ENCODE measurements at places on chromosomes 1 and 21.

GRCh38 chr1:69475021-69475420 lies 92.7 kb upstream of the LRRC7 start:
- no peak for DNase-seq

DNA sequence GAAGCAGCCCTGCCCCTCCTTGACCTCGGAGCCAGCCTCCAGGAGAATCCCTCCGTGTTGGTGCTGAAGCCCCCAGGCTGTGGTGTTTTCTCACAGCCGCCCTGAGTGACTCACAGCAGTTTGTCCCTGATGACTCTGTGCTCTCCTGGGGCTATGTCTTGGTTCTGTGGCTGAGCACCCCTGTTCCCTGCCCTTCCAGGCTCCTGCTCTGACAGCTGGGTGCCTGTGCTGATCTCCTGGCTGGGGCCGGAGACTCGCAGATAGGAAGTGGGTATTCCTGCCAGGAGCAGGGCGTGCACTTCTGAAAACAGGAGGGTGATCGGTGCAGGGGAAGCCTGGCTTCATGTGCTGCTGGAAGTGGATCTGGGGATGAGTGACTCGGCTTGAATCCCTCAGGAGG lies 34.5 kb downstream of the POFUT2 start:
- peak; percentile 28 for DNase-seq

- DNase-seq, result no peak
These were observed 433.8 kb downstream of the CAMTA1 start for GRCh38 chr1:7219031-7219430.

GRCh38 chr1:48903291-48903690 lies 126.6 kb upstream of the BEND5 start:
- no peak for DNase-seq

DNA sequence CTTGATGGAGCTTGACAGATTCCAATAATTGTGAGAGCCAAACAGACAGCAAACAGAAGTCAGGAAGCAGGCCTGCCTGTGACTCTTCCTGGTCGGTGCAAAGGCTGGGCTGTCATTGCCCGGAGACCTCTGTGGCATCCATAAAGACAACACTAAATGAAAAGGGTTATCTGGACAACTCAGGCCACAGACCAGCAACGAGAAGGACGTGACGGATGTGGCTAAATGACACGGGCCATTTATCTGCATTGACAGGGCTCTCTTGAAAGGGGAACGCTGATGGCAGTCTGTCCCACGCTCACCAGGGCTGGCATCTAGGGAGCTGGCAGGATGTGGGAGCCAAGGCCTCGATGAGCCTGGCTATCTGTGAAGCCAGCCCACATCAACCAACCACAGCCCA lies 35.0 kb downstream of the HMGB4 start:
- DNase-seq, result no peak

GRCh38 chr1:43639976-43640794 lies 9.8 kb upstream of the KDM4A start:
- DNase-seq, result no peak

GRCh38 chr1:21245688-21246229 lies 44.5 kb downstream of the ECE1 start:
- no peak for DNase-seq

GRCh38 chr1:36320767-36321118 lies 2.7 kb downstream of the EVA1B start:
- no peak for DNase-seq

DNA sequence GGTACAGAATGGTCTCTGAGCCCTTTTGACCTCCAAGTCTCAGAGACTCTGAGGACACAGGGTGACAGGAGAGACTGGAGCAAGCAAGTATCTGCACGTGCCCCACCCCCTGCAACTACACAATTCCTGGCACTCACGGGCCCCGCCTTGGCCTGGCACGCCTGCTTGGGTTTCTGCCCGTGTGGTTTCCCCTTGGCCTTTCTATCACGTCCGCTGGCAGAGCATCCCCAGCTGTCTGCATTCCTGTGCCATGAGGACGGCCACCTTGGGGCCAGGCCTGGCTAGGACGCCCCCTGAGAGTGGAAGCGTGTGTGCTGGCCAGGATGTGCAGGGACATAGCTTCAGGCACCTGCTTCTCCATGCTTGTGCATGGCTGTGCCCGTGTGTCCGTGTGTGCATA lies 14.3 kb upstream of the EDN2 start:
- no peak for DNase-seq

- peak; percentile 23 for DNase-seq
These were observed 687 bp downstream of the PRKAB2 start for GRCh38 chr1:147171399-147172167.

DNA sequence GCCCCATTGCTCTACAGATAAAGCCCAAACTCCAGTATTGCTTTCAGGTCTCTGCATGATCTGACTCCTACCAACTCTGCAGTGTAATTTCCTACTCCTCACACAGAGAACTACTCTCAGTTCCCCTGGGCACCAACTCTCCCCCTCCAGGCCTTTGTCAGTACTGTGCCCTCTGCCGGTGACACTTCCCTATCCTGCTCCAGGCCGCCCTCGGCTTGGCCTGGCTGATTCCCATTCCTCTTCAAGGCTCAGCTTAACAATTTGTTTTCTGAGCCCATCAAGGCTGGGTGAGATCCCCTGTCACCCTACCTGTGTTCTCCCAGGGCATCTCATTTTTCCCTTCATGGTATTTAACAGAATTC lies 2.6 kb downstream of the SLAMF8 start:
- no peak for DNase-seq

GRCh38 chr1:203057911-203058675 lies 27.7 kb downstream of the MYOG start:
- DNase-seq, result peak; percentile 57

DNA sequence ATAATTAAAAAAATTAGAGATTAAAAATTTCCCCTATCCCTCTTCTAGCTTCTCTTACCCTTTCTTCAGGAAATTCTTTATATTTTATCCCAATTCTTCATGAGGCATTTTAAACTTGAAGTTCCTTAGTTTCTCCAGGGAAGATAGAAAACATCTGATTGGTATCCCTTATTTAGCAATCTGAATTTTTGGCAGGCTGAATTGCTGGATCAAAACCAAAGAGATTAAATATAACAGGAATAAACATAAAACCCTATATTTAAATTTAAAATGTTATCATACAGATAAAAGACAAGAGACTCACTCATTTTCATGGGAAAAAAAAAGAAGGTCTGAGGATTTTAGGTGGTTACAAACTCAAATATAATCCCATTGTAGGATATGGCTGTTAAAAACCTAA lies 204.2 kb downstream of the CHRM3 start:
- DNase-seq, result no peak

GRCh38 chr21:43644609-43645008 lies 14.7 kb downstream of the HSF2BP start:
- peak; percentile 64 for DNase-seq

DNA sequence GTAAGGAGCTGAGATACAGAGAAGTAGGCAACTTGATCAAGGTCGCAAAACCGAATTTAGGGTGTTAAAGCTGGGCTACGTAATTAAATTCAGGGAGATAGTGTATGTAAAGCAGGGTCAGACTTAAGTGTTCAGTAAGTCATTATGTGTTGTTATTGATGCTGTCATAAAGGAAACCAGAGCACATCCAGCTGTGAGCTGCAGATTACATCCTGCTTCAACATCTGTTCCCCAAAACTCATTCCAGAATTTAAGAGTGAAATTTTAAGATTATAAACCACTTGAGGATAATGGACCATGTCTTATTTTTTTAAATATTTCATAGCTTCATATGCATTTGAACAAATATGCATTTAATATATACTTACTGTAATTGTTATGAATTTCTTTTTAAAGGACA lies 49.7 kb downstream of the IVNS1ABP start:
- no peak for DNase-seq

- no peak for DNase-seq
These were observed 38.9 kb downstream of the UMODL1 start for GRCh38 chr21:42109873-42110525.

DNA sequence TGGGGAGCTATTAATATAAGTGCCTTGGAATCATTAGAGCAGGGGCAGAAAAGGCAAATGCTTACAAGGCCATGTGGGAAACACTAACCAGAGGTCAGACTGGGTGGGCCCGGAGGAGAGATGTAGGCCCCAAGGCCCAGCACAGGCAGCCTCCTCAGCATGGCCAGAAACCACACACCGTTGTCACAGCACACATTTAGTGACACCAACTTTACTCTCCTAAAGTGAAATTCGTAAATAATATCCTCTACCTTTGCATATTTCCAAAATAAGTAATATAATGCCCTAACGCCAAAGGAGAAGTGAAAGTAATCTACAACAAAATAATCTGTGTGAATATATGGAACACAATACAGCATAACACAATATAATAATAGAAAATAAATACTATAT lies 62.6 kb downstream of the KIF21B start:
- no peak for DNase-seq

- DNase-seq, result peak; percentile 52
These were observed 87.9 kb downstream of the PLPP3 start for GRCh38 chr1:56491441-56491840.

- DNase-seq, result no peak
These were observed 16.3 kb upstream of the C1orf198 start for GRCh38 chr1:230884646-230885045.

DNA sequence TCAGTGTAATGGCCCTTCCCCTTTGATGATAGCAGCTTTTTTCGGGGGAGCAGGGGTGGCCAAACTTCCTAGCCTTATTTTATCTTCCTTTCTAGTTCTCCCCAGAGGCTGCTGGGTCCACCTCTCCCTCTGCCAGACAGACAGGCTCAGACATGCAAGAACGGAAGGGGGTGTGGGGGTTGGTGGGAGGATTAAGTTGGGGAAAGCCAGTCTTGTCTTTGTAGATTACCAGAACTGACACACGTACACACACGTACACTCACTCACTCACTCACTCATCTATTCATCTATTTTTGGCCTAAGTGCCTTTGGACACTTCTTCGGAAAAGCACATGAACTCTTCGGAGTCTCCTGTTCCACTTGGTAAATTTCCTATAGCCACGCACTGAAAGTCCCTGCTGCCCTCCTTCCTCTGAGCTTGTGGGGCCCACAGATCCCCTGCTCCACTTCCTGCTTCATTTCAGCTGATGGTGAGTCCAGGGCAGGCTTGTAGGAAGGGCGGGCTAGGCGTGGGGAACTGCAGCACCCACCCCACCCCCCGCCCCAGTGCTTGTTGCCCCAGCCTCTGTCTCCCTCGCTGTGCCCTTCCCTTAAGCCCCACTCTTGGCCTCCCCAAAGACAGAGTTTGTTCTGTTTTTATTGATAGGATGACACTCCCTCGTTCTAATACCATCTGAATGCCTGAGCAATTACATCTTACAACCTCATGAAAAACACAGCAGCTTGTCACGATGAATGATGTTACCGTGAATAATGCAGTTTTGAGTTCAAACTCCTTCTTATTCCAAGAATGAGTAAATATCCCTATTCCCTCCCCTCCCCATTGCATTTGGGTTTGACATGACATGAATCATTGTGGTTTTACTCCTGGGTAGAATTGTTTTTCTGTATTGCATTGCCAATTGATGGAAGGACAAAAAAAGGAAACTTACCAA lies 60.7 kb upstream of the ATP5PO start:
- DNase-seq, result peak; percentile 99

GRCh38 chr1:224498574-224499170 lies 64.1 kb upstream of the WDR26 start:
- peak; percentile 77 for DNase-seq

GRCh38 chr1:36533897-36534296 lies 51.2 kb upstream of the CSF3R start:
- DNase-seq, result no peak

- peak; percentile 96 for DNase-seq
These were observed 32.9 kb downstream of the JAK1 start for GRCh38 chr1:64933296-64934070.

DNA sequence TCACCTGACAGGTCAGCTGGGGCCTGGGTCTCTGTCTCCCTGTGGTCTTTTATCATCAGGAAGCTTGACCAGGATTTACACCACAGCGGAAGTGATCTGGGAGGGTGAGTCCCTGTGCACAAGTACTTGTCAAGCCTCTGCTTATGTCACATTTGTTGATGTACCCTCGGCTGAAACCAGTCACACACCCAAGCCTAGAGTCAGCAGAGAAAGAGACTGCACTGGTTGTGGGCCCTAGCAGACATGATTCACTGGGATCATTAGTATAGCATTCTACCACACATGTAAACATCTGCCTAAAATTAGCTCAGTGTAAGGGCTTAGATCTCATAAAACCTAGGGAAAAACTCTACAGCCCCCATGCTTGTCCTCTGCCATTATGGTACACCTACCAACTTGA lies 79.3 kb upstream of the LAMC2 start:
- DNase-seq, result peak; percentile 39

- DNase-seq, result no peak
These were observed 160.8 kb upstream of the HOOK1 start for GRCh38 chr1:59653968-59654367.

DNA sequence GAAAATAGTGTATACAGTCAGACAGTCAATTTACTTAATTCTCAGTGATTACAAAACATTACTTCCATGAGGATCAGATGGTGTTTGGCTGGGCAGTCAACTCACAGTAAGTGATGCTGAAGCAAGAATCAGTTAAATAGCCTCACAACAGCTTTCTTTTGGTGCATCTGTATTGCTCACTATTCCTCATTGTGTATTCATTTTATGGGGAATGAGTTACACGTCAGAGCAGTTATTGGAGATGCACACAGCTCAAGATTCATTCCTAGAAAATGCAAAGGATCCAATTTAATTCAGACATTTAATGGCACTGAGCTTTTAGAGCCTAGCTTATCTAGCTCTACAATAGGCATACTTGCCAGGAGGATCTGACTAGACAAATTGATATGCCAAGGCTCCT lies 150.6 kb downstream of the HS2ST1 start:
- DNase-seq, result no peak

DNA sequence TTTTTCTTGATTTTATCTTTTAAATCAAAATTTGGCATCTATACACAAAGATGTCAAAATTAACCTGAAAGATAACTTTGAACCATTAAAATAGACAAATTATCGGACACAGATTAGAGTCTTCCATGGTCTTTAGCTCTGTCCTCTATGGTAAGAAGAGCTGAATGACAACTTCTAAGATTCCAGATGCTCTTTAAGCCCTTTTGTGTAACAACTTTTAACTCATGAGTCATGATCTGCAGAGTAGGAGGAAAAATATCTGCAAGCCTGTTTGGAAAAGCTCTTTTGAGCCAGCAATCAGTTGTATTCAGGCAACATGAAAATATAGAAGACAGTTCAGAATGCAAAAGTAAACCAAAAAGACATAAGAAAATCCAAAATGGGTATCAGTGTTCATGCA lies 37.8 kb downstream of the TTC13 start:
- DNase-seq, result peak; percentile 34

DNA sequence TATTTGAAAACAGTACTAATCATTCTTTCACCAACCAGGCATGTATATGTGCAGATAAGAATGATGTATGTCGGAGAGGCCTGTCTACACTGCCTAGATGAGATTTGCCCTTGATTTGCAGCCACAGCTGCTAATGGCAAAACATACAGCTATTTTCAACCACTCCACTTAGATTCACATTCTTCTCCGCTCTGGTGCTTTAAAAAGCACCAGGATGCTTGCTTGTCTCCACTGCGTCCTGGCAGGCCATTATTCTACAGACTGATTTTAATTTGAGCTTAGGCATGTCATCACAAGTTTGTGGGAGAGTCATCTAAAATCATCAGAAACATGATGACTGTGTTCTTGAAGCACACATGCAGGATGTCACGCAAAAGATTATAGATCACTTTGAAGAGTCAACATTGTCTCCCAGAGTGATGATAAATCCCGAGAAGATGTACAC lies 119.0 kb upstream of the NRIP1 start:
- no peak for DNase-seq

- DNase-seq, result no peak
These were observed 6.4 kb downstream of the COL8A2 start for GRCh38 chr1:36118447-36119204.
